ENCODE measurements at places on chromosomes 7 and 10.

- peak; percentile 40 for DNase-seq
Observed at GRCh38 chr10:31620226-31621151, 301.5 kb downstream of the ZEB1 start.

GRCh38 chr7:2060701-2061100, 172.0 kb downstream of the MAD1L1 start:
- no peak for DNase-seq

DNA sequence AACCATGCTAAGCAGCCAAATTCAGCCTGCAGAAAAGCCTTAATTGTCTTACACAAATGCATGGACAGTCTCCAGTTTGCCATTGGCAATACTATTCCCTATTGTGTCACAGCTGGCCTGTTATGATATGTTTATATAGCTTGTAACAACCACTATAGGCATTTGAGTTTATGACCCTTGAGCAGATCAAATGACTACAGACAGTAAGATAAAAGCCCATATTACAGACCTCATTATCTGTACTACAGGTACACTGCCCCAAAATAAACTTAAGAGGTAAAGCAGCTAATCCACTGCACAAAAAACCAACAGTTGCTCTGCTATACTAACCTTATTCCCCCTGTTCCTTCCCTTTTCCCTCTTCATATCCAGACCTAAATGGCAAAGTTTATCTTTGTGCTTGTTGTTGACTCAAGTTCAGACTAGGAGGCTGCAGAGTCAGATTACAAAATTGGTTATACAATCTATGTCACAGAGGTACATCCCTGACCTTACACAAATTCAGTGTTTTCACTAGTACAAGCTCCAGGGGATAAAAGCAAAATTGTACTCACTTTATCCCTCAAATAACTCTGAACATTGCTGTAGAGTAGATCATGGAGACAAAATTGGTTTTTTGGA, 218.4 kb downstream of the GRM8 start:
- DNase-seq = no peak

DNA sequence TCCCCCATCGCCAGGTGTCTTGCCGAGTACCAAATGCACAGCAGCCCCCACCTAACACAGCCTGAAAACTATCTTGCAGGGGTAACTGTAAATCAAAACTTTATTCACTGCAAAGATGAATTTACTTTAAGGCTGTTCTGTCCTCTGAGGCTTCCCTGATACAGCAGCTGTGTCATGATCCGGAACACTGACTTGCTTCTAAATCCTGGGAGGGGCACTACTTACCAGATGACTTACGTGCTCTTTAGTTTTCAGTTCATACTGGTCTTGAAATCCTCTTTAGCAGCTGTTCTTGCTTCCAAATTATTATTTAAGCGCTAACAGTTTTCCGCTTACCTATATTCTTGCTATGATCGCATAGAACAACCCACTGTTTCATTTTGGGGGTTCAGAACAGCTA, 4.9 kb downstream of the DYNC1I1 start:
- no peak for DNase-seq

GRCh38 chr7:120030876-120031275, 242.1 kb upstream of the KCND2 start:
- no peak for DNase-seq

DNA sequence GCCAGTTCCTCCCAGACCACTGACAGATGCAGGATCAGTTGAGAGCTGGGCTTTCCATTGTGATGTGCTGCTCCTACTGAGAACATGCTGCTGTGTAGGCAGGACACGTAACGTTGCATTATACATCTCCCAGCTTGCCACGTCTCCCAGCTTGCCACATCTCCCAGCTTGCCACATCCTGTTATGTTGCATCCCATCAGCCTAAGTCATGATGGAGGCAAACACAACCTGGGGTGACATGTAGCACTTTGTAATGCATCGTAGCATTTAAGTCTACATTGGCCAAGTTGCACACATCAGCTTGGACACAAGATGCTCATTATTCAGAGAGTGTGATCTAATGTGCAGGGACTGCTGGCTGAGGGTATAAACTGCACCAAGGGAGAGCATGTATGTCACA, 73.3 kb upstream of the CHCHD3 start:
- DNase-seq = no peak
